ENCODE measurements at places on chromosomes 5 and 9. TPM values are rescaled to one million over a fixed set of nuclear protein-coding genes. Genes with fewer than 3 reads are reported as not detected.

GRCh38 chr5:167463939-167464338, 827.5 kb upstream of the WWC1 start:
- no peak for DNase-seq

DNA sequence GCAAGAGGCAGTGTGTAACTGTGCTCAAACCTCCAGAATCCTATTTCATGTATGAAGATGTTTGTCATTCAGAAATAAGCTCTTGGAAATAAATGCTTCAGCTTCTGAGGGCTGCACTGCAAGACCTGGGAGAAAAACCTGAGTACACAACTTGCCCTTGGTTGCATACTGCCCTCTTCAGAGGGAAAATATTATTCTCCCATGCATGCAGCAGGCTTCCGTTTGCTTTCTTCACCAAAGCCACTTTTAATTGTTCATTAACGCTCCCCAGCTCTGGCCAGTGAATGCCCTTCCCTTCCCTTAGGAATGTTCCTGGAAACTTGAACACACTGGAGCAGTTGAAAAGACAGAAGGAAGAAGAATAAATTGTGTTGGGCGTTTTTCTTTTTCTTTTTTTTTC, 2.5 kb upstream of the WHRN start:
- peak; percentile 63 for DNase-seq

DNA sequence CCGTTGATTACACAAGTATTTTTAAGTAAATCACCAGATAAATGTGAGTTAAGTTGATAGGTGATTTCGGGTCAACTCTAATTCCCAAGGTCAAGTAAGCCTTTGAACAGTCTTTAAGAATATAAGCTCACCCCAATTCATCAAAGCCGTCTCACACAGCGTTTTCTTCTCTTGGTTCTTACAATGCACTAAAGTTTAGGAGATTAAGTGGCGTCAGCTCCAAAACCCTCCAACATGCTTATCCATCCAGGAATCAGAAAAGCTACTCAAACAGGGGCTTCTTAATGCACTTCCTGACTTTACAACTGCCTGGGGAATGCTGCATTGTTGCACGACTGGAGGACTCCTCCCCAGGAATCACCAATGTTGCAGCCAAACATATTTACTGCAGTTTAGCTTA, 206.2 kb upstream of the EFNA5 start:
- DNase-seq, result no peak

- no peak for DNase-seq
These were observed 111.1 kb upstream of the FBN2 start for GRCh38 chr5:128649192-128649591.

DNA sequence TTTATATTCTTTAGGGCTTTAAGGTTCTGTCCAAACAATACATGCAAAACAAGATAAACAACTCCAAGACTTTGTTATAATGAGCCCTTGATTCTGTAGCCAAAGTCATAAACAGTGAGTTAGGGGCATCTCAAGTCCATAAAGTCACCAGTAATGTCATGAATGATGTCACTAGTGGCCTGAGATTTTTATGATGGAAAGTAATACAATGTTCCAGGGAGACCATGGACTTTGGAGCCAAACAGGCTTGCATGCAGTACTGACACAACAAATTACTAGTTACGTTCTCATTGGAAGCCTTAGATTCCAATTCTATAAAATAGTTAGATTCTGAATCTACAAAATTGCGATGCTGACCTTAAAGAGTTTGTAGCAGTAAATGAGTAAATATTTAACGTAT, 280.0 kb downstream of the HINT1 start:
- no peak for DNase-seq

GRCh38 chr5:157766902-157767301, 23.4 kb downstream of the LSM11 start:
- no peak for DNase-seq

- no peak for DNase-seq
These were observed 379.4 kb upstream of the SGCD start for GRCh38 chr5:155947394-155948062.

DNA sequence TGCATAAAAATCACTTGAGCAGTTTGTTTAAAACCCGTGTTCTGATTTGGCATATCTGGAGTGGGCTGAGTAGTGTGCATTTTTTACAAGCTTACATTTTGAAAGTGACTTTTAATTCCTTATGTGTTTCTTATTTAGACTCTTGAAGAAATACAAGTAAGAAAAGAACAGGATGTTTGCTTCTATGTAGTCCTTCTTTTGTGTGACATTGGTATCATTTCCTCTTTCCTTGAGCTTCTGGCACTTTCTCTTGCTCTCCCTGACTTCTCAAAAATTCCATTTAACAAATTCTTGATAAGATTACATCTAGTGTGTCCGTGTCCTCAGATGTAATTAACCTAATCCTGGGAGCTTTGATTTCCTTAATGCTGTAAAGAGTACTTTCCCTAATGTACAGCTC, 12.5 kb downstream of the GARNL3 start:
- no peak for DNase-seq

- no peak for DNase-seq
These were observed 888.8 kb upstream of the WWC1 start for GRCh38 chr5:167402671-167403070.

DNA sequence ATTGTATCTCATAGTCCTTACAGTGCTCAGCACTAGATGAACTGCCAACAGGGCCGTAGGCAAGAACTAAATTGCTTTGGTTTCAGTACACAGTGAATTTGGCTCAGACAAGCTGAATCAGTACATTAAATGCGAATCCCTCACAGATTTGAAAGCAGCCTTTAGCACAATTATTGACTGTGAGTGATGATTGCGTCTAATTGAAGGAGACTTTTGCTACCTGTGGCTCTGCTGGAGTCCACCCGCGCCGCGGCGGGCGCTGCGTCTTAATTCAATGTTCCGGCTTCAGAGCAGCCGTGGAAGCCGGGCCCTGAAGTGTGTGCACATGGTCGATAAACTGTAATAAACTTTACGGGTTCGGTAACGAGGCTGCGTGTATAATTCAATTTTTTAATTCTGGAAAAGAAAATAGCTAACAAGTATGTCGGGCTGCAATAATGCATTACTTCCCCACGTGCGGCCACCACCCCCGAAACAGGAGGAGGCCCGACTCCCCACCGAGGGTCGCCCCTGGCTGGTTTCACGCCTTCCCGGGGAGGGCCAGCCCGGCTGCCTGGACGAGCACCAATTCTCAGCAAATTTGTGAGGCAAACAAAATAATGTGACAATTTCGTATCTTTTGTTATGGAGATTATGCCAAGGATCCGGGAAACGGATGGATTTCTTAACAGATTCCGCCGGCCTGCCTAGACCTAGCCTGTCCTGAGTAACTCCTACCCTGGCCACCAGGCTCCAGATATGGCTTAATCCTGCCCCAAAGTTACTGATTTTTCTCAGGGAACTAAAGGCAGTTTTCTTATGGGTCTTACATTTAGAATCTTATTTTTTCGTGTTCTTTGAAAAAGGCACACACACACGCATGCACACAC, 269.4 kb upstream of the IRX1 start:
- DNase-seq, result no peak

GRCh38 chr9:69542942-69543704, 129.0 kb downstream of the APBA1 start:
- peak; percentile 60 for DNase-seq

DNA sequence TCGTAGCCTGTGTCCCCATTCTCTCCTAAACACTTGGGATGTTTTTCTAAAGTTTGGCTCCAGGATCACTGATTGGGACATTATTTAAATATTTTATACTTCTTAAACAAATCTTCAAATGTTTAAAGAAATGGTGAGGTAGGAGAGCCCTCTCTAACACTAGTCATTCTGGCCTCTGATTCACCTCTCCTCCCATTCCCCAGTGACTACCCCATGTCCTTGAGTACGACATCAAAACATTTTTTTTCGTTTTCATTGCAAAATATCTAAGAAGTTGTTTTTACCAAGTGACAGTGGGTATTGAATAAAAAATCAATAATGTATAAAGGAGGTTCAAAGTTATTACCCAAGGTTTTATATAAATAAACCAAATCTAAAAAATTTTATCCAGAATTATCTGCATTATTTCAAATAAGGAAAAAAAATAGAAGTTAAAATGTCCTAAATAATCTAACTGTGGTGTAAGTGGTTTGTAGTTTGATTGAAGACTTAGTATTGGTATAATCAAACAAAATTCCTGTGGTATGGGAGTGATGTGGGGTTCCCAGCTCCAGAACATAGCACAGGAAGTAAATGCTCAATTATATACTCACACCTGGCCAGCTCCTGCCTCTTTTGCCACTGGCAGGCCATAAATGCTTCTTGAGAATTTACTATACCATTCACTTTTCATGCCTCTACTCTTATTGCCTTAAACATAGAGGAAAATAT, 51.1 kb downstream of the MAST4 start:
- no peak for DNase-seq

DNA sequence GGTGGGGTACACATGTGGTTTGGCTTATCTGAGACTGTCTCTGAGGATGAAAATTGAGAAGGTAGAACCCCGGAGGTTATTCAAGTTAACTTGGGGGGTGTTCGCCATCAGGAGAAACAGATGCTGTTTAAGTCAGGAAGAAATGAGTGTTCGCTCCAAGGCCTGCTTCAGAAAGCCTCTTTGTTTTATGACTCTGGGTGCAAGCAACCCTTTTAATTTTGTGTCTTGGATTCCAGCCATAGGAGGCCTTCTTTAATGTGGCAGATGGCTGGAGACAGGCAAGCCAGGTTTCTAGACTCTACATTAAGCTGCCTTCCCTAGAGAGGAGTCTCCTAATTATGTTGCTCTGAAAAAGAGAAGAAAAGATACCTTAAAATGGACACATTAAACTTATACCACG, 4.2 kb upstream of the SMAD5 start:
- no peak for DNase-seq

GRCh38 chr5:116411101-116411571, 163.5 kb downstream of the SEMA6A start:
- no peak for DNase-seq

- peak; percentile 31 for DNase-seq
These were observed 663 bp downstream of the ISOC1 start for GRCh38 chr5:129094924-129095899.

DNA sequence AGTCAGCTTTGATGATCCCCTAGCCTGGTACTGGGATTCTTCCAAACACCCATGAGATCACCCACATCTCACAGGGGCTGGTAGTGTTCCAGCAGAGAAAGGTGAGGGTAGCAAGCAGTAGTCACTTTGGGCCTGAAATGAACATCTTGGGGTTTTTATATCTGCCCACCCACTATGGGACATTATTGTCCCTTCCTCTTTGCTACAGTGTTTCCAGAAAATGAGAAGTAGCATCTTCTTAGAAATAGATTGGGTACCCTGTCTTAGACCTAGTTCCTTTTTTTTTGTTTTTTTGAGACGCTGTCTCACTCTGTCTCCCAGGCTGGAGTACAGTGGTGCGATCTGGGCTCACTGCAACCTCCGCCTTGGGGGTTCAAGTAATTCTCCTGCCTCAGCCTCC, 249.2 kb upstream of the ANKRD55 start:
- DNase-seq, result no peak

DNA sequence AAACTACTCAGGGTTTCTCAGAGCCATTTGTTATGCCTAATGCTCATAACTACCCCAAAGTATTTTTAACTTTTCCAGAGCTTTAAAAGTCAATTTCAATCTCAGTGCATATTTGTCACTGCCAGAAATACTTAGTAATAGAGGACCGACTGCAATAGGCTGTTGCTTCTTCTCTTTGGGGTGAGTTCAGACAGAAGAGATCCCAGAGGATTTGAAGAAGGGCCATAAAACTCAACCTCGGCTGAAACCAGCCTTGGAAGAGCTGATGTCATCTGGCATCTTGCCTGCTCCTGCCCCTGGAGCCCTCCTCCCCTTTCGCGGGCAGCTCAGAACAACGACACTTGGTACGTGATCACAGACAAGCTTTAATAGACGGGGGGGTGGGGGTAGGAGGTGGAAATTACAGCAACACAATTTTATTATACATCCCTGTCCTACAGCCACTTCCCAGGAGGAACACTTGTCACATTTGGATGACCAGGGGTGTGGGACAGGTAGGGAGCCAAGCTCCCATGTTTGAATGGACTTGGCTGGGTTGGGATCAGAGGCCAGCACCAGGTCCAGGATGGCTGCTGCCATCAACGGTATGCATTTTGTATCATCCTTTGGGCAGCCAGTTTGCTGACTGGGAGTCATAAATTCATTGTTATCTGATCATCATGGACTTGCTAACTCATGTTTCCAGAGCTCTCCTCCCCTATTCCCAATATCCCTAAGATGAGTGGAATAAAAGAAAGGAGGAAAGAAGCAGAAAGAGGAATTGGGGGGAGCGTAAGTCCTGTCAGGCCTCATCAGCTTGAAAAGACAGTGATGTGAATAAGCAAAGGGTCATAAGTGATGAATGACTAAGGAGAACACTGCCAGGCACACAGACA, 186.6 kb upstream of the PANK3 start:
- DNase-seq, result no peak

DNA sequence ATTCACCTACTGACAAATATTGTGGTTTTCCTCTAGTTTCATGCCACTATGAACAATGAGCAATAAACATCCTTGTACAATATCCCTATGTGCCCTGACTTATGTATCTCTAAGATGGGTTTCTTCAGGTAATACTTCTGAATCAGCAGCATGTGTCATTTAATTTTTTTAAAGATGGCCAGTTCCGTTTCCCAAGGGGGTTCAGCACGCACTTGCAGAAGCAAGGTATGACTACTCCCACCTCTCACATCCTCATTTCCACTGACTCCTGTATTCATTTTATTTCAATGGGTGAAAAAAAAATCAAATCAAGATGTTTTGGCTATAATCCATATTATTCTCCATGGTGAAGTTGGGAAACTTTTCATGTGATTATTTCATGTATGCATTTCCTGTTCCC, 14.7 kb upstream of the ADAMTS19 start:
- DNase-seq, result no peak

GRCh38 chr5:1723476-1723875, 76.2 kb downstream of the MRPL36 start:
- no peak for DNase-seq

DNA sequence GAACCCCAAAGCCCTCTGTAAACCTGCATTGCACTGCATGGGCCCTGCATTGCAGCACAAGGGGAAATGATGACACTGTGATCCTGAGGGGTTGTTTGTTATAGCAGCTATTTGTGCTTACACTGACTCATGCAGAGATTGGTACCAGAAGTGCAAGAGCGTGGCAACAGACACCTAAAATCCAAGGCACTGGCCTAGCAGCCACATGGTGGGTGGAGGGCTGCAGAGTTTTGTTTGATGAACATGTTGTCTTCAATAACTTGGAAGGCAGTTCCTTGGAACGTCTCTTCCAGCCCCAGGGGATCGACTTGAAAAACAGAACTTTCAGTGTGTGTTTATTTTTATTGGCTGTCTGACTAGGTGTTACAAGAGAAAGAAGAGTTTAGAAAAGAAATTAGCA, 14.5 kb downstream of the FCN2 start:
- DNase-seq, result no peak

DNA sequence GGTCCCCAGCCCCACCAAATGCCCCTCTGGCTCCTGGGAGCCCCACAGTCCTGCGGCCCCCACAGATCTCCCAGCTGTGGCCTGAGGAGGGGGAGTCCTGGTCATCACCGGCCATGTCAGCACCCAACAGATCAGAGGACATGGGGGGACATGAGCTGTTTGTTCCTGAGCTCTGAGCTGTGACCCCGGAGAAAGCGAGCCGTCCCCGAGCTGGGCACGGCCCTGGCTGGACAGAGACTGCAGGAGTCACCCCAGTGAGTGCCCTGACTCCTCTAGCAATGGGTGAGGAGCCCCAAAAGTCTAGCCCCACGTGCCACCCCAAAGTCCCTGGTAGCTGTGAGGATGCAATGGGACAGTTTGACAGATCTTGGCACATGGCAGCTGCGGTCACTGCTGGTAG, 25.7 kb downstream of the CCDC187 start:
- DNase-seq, result no peak

The FIBCD1 gene
- 0.26 TPM for total RNA-seq

The ROPN1L gene
- total RNA-seq, result 0.83 TPM

The CDH9 gene
- not detected for total RNA-seq

The IL13 gene
- total RNA-seq, result not detected

The PGM5 gene
- total RNA-seq, result 5.7 TPM
